ENCODE measurements at places on chromosomes 2 and 18.

DNA sequence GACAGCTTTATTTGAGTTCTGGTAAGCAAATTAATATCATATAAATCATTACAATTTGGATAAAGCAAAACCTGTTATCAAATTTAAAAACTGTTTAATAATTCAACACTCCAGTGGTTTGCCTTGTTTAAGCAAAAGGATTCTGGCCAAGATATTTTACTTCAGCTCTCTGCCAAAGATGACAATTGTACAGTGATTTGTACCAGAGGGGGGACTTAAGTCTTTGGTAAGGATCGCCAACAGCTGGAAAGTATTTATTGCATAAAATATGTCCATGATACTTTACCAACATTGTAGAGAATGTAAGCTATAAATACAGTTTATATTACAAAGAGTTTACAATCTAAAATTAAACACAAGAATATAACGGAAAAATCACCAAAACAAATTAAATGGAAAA, 13.8 kb downstream of the PREPL start:
- no peak for DNase-seq

DNA sequence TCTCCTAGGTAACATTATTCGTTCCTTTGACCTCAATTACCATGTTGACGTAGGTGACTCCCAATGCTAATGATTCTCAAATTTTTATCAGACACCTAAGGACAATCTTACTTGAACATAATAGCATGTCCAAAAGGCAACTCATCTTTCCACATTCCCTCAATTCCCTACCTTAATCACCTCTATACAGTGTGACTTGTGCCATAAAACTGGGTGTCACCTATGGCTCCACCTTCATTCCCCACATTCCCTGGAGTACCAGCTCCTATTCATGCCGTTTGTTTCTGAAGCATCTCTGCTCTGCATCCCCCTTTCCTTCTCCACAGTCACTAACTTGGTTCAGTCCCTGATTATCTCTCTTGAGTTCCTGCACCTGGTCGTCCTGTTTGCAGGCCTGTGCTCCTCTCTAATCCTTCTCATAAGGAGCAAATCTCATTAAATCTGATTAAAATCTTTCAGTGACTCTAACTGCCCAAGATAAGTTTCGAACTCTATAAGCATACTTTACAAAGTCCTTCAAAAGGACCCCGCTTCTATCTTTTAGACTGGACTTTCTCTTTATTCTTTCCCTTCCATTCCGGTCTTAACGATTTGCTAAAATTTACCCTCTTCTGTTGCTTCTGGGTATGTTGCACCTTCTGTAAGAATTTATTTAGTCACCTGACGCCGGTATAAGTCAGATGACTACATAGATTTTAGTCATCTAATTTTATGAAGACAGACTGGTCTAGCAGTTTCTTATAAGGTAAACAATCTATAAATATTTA, 128.7 kb downstream of the OSBPL1A start:
- DNase-seq = no peak

GRCh38 chr2:191748528-191749180, 70.7 kb downstream of the NABP1 start:
- no peak for DNase-seq

DNA sequence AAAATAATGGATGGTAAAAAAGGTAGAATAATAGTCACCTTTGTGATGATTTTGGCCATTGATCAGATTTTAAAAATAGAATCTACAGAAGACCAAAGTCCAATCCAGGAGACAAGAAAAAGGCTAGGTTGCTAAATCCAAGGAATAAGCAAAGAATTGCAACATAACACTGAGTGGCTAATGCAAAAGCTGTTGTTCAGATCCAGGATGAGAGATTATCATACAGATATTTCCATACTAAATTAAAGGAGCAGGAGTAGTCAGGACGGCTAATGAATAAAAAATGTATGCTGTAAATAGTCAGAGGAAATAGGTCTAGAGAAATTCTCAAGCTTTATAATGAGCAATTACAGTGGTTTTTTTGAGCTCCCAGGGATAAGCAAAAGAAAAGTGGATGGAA, 745.9 kb upstream of the ACVR2A start:
- no peak for DNase-seq

DNA sequence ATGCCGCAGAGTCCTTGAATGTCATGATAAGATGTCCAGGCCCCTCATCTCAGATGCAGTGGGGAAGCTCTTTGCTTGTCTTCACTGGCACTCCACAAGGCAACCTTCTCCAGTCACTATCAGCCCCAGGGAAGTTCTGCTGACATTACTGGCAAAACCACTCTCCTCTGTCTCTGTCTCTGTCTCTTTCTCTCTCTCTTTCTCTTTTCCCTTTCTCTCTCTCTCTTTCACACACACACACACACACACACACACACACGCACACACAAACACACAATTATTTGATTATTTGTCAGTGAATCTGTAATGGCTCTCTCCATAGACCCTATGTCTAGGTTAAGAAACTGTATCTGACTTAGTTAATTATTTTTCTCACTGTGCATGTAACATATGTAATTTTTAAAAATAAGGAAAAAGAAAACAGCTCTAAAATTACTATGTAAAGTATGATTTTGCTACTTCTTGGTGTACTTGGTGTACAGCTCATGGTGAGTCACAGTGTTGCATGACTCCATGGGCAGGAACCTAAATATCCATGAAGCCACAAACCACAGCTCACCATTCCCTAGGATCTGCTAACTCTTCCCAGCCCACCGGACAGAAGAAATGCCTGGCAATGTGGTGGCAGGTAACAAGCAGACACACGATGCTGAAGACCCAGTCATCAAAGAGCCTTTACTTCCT, 594.9 kb upstream of the ID2 start:
- no peak for DNase-seq

GRCh38 chr18:41482501-41482900, 472.5 kb upstream of the PIK3C3 start:
- no peak for DNase-seq

DNA sequence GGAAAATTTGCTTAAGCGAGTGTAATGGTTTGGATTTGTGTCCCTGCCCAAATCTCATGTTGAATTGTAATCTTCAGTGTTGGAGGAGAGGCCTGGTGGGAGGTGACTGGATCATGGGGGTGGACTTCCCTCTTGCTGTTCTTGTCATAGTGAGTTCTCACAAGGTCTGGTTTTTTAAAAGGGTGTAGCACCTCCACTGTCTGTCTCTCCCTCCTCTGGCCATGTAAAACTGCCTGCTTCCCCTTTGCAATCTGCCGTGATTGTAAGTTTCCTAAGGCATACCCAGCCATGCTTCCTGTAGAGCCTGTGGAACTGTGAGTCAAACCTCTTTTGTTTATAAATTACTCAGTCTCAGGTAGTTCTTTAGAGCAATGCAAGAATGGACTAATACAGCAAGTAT, 6.6 kb downstream of the YIPF4 start:
- DNase-seq = no peak

DNA sequence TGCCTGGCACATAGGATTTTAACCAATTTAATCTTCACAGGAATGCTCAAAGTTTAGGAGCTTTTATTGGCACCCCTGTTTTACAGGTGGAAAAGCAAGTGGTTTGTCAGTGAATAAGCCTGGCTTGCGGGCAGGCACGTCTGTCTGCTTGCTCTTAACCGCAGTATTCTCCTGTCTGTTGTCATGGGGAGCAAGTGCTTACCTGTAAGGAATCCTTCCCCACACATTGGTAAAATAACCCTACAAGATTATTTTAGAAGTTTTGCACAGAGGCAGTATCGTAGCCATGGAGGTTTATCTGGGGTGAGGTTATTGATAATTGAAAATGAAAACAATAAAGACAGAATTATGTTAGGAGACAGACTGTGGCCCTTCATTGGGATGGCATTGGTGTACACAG, 174.9 kb downstream of the AGAP1 start:
- DNase-seq = no peak

- no peak for DNase-seq
These were observed 92.2 kb upstream of the SETBP1 start for GRCh38 chr18:44588508-44588907.

Data from iPS-NIHi11 (cell line).